ENCODE measurements at places on chromosomes 6 and 20. TPM values are rescaled to one million over a fixed set of nuclear protein-coding genes. Genes with fewer than 3 reads are reported as not detected.

DNA sequence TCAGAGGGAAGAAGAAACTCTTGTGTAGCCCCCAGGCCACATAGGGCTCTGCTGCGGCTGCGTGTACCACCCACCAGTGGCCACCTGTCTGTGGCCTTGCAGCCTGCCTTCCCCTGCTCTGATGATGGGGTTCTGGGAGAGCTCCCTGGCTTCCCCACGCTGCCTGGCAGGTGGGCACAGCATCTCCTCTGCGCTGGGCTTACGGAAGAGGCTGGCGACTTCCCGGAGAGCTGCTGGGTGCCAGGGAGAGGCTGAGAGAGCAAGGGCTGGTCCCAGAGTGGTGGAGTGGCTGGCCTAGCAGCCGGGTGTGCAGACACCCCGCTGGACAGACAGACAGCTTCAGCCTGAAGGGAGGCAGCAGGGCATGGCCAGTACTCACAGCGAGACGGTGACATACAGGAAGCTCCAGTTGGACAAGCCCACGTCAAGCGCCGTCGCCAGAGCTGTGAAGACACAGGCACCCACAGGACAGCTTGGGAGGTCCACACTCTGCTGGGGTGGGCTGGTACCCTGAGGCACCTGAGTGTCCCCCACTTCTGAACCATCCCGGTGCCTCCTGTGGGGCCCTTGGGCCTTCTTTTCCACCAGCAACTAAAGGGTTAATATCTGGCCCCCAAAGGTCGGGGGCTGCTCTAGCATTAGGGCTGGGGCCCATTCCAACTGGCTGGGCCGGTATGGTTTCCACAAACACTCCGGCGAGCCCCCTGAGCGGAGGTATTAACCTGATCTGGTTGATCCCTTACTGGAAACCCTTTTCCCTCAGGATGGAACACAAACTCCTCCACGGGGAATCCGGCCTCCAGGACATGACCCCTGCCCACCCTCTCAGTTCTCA is 48.1 kb upstream of the CDH22 start:
- no peak overlapping the region for H3K27ac ChIP-seq
- no peak overlapping the region for H3K4me3 ChIP-seq
- peaks cover 25% of the 10 kb centered on the region for H3K36me3 ChIP-seq
- no peaks in the 10 kb centered on the region for H3K27me3 ChIP-seq

DNA sequence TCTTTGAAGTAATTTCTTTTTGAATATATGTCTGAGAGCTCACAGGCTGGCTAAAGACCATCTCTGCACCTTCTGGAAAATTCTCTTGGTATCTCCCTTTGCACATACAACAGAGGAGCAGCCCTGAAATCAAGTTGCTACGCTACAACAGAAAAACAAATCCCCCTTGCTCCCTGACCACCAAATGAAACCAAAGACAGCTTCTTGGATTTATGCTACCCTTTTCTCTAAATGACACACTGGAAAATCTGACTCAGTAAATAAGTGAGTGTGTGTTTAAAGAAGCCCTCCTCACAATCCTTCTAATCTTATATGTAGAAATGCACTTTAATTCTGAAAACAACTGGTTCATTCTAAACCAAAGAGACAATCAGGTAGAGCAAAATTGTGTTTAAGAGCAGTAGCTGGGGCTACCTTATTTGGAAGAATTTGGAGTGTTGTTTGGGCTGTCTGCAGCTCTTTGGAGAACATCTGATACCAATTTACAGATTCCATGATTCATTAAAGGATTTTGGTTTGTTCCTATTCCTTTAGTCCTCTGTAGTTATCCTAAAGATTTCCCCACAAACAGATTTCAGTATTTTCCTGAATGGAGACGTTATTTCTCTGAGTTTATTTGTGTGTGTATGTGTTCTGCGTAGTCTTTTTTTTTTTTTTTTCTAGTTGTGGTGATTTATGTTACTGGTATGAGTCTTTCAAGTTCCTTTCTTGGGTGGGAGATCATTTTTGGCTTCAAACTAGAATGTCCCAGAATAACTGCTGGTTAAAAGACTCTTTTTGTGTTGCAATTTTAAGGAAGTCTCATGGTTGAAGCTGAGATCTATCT is 36.4 kb upstream of the UTRN start:
- DNase-seq = peak; percentile 36
- H3K4me1 ChIP-seq = no peaks in the 10 kb centered on the region
- H3K27ac ChIP-seq = no peak overlapping the region
- no peaks in the 10 kb centered on the region for H3K36me3 ChIP-seq
- H3K4me3 ChIP-seq = no peak overlapping the region

DNA sequence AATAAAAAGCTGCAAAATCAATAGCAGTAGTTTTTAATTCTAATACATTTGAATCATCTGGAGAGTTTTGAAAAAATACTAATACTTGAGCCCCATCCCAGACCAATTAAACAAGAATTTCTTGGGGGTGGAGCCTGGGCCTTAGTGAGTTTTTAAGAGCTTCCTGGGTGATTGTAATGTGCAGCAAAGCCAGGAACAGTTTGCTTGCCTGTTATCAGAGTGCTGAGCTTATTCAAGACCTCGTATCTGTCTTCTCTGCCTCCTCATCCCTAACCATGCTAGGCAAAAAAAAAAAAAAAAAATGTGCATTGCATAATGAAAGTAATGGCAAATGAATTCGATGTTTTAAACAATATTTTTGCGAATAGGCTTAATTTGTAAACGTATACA is 36.4 kb upstream of the MYB start:
- no peaks in the 10 kb centered on the region for H3K36me3 ChIP-seq
- no peak for DNase-seq
- no peaks in the 10 kb centered on the region for H3K4me1 ChIP-seq
- no peaks in the 10 kb centered on the region for H3K27me3 ChIP-seq
- no peak overlapping the region for H3K4me3 ChIP-seq

DNA sequence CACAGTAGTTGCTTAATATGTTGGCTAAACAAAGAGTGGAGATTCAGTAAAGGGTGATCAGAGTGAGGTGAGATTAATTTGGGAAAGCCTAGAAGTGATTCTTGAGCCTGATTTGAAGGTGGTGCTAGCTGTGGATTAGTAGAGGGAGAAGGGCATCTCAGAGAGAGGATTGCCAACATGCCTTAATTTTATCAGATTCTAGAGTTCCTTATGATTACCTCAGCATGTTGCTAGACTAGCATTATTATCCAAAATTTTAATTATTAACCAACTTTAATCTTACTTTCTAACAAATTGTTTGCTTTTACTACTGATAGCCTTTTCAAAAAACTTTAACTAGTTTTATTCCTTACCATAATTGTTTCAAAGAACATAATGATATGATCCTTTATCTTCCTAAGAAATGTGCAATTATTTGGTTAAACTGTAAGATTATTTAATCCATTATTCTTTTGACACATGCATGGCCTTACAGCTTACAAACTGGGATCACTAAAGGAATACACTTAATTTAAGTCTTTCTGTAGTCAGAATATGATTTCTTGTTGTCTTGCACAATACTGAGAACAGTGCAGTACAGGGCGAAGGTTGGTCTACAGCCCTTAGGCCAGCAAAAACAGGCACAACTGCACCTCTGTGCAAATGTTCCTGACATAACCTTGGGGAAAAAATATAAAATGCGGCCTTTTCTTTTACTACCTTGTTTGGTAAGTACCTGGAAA is 88.9 kb downstream of the SLC16A10 start:
- H3K4me1 ChIP-seq = no peaks in the 10 kb centered on the region
- no peak for DNase-seq
- no peak overlapping the region for H3K4me3 ChIP-seq
- H3K27me3 ChIP-seq = no peaks in the 10 kb centered on the region
- no peaks in the 10 kb centered on the region for H3K36me3 ChIP-seq

DNA sequence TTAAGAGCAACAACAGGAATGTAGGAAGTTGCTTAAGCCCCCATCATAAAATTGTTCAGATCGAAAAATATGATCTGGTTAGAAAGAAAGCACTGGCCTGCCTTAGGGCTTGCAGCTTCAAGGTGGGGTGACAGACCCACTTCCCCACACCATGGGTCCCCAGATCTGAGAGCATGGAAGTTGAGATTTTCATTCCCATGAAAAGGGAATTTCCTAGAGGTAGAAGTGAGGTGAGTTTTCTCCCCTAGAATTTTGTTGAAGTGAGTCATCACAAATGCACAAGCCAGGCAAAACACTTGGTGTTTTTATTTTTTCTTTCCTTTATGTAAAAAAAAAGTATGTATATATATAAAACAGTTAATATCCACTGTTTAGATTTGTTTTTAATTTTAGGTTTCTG is 213.6 kb upstream of the SUPT3H start:
- H3K36me3 ChIP-seq = no peaks in the 10 kb centered on the region
- no peak overlapping the region for H3K27ac ChIP-seq

- H3K27ac ChIP-seq = no peak overlapping the region
- H3K4me3 ChIP-seq = no peak overlapping the region
- H3K4me1 ChIP-seq = peaks cover 17% of the 10 kb centered on the region
- H3K27me3 ChIP-seq = no peaks in the 10 kb centered on the region
- no peak for DNase-seq
Measured at GRCh38 chr6:81734081-81734480, 18.4 kb downstream of the TENT5A start.

DNA sequence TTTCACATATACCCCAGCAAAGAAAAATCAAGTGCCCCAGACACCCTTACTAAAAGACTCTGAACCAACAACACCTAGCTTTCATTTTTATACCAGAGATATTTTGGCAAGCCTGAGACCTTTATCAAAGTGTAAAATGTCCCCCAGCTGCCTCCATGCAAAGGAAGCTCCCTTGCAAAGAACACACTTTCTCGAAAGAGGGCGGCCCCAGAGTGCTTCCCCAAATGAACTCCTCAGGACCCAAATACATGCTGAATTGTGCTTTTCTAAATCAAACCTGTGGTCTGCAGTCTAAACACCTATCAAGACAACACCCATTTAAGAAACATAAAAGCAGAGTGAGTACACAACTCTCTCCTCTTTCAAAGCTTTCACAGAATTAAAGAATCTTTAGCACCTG is 490 bp downstream of the IPCEF1 start:
- peaks cover 20% of the 10 kb centered on the region for H3K4me1 ChIP-seq
- H3K4me3 ChIP-seq = no peak overlapping the region
- no peaks in the 10 kb centered on the region for H3K36me3 ChIP-seq
- no peaks in the 10 kb centered on the region for H3K27me3 ChIP-seq
- H3K27ac ChIP-seq = no peak overlapping the region

Gene MOG
- total RNA-seq = not detected

Gene CASS4
- 30.7 TPM for total RNA-seq

Gene MUC21
- 8.6 TPM for total RNA-seq

- H3K27me3 ChIP-seq = peaks cover 34% of the 10 kb centered on the region
- peaks cover 7% of the 10 kb centered on the region for H3K4me1 ChIP-seq
- peaks cover 5% of the 10 kb centered on the region for H3K36me3 ChIP-seq
- DNase-seq = no peak
Measured at GRCh38 chr6:26593278-26594130, 3.2 kb upstream of the ABT1 start.

GRCh38 chr20:19958928-19959327 is 58.2 kb upstream of the NAA20 start:
- H3K4me3 ChIP-seq = no peak overlapping the region
- DNase-seq = no peak
- no peak overlapping the region for H3K27ac ChIP-seq
- no peaks in the 10 kb centered on the region for H3K27me3 ChIP-seq

DNA sequence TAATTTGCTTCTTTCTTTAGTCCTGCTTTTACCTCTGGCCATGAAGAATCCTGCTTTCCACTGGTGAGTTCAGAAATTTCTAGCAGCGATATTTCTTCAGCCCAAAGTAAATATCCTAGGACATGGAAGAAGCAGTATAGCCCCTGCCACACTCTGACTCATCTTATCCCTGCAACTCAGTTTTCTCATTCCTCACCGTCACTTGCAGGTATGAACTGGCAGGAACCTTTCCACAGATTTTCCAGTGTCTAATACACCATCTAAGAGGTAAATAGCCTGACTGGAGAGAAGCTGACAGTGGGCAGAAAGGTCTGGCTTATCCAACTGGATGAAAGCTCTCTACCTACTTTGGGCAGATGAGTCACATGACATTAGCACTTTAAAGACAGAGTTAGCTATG is 816.7 kb upstream of the FLRT3 start:
- no peaks in the 10 kb centered on the region for H3K36me3 ChIP-seq
- DNase-seq = no peak
- H3K27ac ChIP-seq = no peak overlapping the region
- no peaks in the 10 kb centered on the region for H3K27me3 ChIP-seq
- no peaks in the 10 kb centered on the region for H3K4me1 ChIP-seq
- no peak overlapping the region for H3K4me3 ChIP-seq

Gene SSTR4
- total RNA-seq = not detected

- H3K27me3 ChIP-seq = no peaks in the 10 kb centered on the region
- no peaks in the 10 kb centered on the region for H3K4me1 ChIP-seq
- no peak overlapping the region for H3K27ac ChIP-seq
- peaks cover 12% of the 10 kb centered on the region for H3K36me3 ChIP-seq
- H3K4me3 ChIP-seq = no peak overlapping the region
- no peak for DNase-seq
Measured at GRCh38 chr6:90530882-90531281, 56.0 kb downstream of the MAP3K7 start.

DNA sequence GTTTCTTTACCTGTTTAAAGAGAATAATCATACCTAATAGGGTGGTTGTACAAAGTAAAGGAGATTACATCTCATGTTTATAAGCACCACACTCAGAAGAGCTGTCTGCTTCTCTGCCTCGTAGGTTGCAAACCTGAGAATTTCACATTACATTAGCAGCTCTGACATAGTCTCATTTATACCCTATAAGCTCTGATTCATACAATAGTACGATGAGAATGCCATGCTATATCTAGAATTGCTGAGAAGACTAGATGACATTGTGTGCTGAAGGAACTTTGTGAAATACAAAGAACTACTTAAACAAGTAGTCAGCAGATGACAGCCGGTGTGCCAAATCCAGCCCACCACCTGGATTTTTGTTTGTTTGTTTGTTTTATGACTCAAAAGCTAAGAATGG is 121.2 kb downstream of the ADAT2 start:
- H3K27ac ChIP-seq = no peak overlapping the region
- H3K4me1 ChIP-seq = no peaks in the 10 kb centered on the region
- no peak overlapping the region for H3K4me3 ChIP-seq

DNA sequence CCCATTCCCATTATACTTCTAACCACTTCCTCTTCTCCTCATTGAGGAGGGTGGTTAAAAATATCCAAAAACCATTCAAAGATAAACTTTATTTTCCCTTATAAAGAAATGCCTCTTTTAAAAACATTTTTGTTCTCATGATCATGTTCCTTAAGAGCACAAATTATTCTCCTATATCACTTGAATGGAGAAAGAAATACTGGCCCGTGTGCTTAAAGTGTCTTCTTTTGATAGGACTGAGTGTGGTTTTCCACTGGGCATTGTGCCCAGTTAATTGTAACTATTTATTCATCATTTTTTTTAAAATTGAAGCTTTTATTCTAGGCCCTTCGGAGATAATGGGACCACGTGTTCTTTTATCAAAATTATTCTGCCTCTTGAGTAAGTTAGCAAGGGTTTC is 871.5 kb downstream of the QKI start:
- no peak for DNase-seq
- no peaks in the 10 kb centered on the region for H3K4me1 ChIP-seq
- no peak overlapping the region for H3K27ac ChIP-seq

DNA sequence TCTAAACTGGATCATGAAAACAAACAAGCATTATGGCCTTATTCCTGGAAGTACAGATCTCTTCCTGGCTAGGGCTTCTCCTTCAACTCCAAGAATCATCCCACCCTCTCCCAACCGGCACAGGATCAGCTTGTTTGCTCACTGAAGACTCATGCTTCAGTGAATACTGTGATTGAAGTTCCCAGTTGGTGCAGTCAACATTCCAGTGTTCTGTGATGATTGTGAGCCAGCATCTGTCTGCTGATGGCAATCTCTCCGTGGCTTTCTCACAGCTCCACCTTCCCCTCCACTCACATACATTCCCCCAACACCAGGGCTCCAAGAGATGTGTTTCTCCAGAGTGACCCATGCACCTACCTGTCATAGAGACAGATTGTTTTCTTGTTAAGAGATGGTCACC is 421.3 kb upstream of the BTBD3 start:
- no peaks in the 10 kb centered on the region for H3K27me3 ChIP-seq
- no peak for DNase-seq
- H3K27ac ChIP-seq = no peak overlapping the region
- no peak overlapping the region for H3K4me3 ChIP-seq
- no peaks in the 10 kb centered on the region for H3K4me1 ChIP-seq
- H3K36me3 ChIP-seq = no peaks in the 10 kb centered on the region

Measured in lung (tissue), 17 donors.